Tibial nerve (tissue), 4 donors: ENCODE measurements at places on chromosomes 6 and 20. TPM values are rescaled to one million over a fixed set of nuclear protein-coding genes. Genes with fewer than 3 reads are reported as not detected.

GRCh38 chr20:50374541-50375078, 135.6 kb upstream of the PTPN1 start:
- no peak overlapping the region for H3K27ac ChIP-seq
- peaks cover 14% of the 10 kb centered on the region for H3K4me1 ChIP-seq
- H3K27me3 ChIP-seq: no peaks in the 10 kb centered on the region
- DNase-seq: no peak

GRCh38 chr6:99836471-99836870, 157.6 kb downstream of the MCHR2 start:
- no peaks in the 10 kb centered on the region for H3K4me1 ChIP-seq
- H3K27me3 ChIP-seq: no peaks in the 10 kb centered on the region
- no peaks in the 10 kb centered on the region for H3K36me3 ChIP-seq
- no peak overlapping the region for H3K27ac ChIP-seq
- H3K4me3 ChIP-seq: no peak overlapping the region

The PHACTR1 gene
- total RNA-seq: 2.7 TPM

The AVP gene
- total RNA-seq: not detected

- H3K4me3 ChIP-seq: no peak overlapping the region
- DNase-seq: no peak
- no peak overlapping the region for H3K27ac ChIP-seq
- H3K4me1 ChIP-seq: no peaks in the 10 kb centered on the region
These were observed 224.8 kb upstream of the MAP3K7 start for GRCh38 chr6:90811596-90812226.

GRCh38 chr6:63964366-63964765, 328.8 kb downstream of the PHF3 start:
- no peaks in the 10 kb centered on the region for H3K27me3 ChIP-seq
- no peaks in the 10 kb centered on the region for H3K4me1 ChIP-seq
- no peak overlapping the region for H3K27ac ChIP-seq
- DNase-seq: no peak
- H3K36me3 ChIP-seq: no peaks in the 10 kb centered on the region
- H3K4me3 ChIP-seq: no peak overlapping the region

The NFATC2 gene
- 6.0 TPM for total RNA-seq

DNA sequence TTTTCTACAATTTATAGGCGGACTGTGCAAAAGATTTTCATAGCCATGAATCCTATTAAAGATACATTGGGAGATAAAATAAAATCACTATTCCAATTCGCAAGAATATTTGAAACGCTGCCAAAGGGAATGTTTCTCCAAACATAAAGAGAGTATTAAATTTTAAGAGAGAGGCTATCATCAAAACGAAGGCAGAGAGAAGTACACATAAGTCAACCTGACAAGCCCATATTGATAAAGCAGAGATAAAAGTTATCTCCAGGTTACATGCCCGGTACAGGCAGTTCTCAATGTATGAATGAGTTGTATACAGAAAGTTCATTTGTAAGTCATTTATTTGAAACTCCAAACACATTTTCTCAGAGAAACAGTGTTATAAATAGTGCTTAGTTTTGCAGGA, 193.1 kb downstream of the ATXN1 start:
- peaks cover 5% of the 10 kb centered on the region for H3K36me3 ChIP-seq
- H3K4me1 ChIP-seq: no peaks in the 10 kb centered on the region
- H3K27ac ChIP-seq: no peak overlapping the region
- H3K27me3 ChIP-seq: no peaks in the 10 kb centered on the region

GRCh38 chr6:31070711-31071197, 41.6 kb downstream of the C6orf15 start:
- H3K36me3 ChIP-seq: no peaks in the 10 kb centered on the region
- H3K4me3 ChIP-seq: no peak overlapping the region
- no peaks in the 10 kb centered on the region for H3K27me3 ChIP-seq
- DNase-seq: no peak

DNA sequence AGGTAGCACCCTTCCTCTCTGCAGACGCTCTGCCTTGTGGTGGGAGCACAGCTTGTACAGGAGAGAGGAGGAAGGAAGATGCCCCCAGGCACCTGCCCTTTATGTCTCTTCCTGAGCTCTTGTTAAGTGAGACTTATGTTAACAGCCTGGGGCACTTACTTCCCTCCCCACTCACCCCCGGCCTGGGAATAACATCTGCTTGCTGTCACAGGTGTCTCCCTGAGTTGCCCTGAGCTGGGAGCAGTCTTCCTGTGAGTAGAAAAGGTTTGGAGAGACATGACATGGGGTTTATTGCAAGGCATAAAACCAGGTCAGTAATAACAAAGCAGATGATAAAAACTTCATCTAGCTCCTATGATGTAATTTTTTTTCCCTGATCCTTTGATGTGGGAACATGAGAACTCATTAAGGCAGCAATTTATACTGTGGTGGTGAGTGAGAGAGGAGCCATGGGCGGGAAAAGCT, 1.9 kb downstream of the SSTR4 start:
- no peaks in the 10 kb centered on the region for H3K4me1 ChIP-seq
- H3K36me3 ChIP-seq: no peaks in the 10 kb centered on the region
- DNase-seq: no peak
- no peak overlapping the region for H3K27ac ChIP-seq
- peaks cover 24% of the 10 kb centered on the region for H3K27me3 ChIP-seq

DNA sequence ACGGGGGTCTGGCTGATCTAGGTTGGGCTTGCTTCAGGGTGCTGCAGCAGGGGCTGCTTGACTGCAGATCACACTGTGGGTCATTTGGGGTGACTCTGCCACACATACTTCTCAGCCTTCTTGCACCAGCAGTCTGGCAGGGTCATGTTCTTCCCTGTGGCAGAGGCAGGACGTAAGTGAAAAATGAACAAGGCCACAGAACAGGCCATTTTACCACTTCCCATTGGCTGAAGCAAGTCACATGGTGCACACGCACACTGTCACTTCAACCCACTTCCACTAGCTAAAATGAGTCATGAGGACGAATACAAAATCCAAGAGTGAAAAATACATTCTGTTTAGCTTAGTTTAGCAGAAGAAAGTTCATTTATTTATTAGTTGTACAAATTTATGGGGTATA, 168.6 kb upstream of the GGTLC1 start:
- H3K27ac ChIP-seq: no peak overlapping the region
- no peaks in the 10 kb centered on the region for H3K4me1 ChIP-seq
- no peaks in the 10 kb centered on the region for H3K36me3 ChIP-seq
- no peaks in the 10 kb centered on the region for H3K27me3 ChIP-seq

- no peaks in the 10 kb centered on the region for H3K36me3 ChIP-seq
- no peaks in the 10 kb centered on the region for H3K4me1 ChIP-seq
- no peak for DNase-seq
- no peaks in the 10 kb centered on the region for H3K27me3 ChIP-seq
- H3K27ac ChIP-seq: no peak overlapping the region
- no peak overlapping the region for H3K4me3 ChIP-seq
These were observed 88.0 kb downstream of the PTPRK start for GRCh38 chr6:128432394-128432793.

The PI3 gene
- total RNA-seq: not detected

DNA sequence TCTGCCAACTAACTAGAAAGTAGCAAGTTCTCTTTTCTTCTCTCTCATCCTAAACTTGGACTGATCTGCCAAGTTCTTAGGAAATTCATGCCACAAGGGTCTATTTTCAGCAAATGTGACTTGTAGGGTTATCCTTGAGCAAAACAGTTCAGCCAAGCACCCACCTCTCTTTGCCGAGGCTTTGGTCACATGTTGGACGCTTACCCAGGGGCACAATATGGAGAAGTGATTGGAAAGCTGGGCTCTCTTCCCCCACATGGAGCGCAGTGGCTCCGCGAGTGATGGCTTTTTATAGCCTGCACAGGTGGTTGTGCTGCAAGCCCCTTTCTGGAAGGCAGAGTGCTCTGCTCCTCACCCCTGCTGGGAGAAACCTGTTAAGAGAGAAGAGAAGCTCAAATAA, 47.7 kb upstream of the FNDC1 start:
- H3K27me3 ChIP-seq: no peaks in the 10 kb centered on the region
- H3K27ac ChIP-seq: no peak overlapping the region
- peaks cover 10% of the 10 kb centered on the region for H3K4me1 ChIP-seq
- H3K4me3 ChIP-seq: no peak overlapping the region

DNA sequence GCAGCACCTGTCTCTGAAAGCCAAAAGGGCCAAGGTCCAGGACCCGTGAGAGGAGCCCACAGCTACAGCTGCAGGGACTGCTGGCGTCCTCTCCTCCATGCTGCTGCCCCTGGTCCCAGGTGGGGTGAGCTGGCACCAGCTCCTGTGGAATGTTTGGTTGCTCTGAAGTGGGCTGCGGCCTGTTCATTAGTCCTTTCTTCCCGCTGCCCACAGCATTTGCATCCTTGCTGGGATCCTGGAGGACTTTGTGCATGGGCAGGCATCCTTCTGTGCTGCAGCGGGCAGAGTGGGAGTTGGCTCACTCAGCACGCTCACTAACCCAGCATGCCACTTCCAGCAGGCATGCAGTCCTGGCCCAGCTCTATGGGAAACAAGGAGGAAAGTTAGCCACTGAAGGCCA, 76.4 kb downstream of the DHX35 start:
- peaks cover 3% of the 10 kb centered on the region for H3K36me3 ChIP-seq
- H3K4me1 ChIP-seq: no peaks in the 10 kb centered on the region
- DNase-seq: no peak
- H3K27me3 ChIP-seq: no peaks in the 10 kb centered on the region

- peaks cover 54% of the 10 kb centered on the region for H3K4me1 ChIP-seq
- peak overlapping the region; percentile 2 for H3K4me3 ChIP-seq
- no peak for DNase-seq
- peak overlapping the region; percentile 98 for H3K27ac ChIP-seq
- no peaks in the 10 kb centered on the region for H3K27me3 ChIP-seq
These were observed 87.8 kb downstream of the SESN1 start for GRCh38 chr6:109006818-109007217.

GRCh38 chr6:90229331-90230010, 67.2 kb downstream of the BACH2 start:
- H3K36me3 ChIP-seq: no peaks in the 10 kb centered on the region
- H3K4me1 ChIP-seq: no peaks in the 10 kb centered on the region
- no peak overlapping the region for H3K4me3 ChIP-seq
- H3K27me3 ChIP-seq: no peaks in the 10 kb centered on the region
- peak overlapping the region; percentile 84 for H3K27ac ChIP-seq

The GNRH2 gene
- not detected for total RNA-seq

DNA sequence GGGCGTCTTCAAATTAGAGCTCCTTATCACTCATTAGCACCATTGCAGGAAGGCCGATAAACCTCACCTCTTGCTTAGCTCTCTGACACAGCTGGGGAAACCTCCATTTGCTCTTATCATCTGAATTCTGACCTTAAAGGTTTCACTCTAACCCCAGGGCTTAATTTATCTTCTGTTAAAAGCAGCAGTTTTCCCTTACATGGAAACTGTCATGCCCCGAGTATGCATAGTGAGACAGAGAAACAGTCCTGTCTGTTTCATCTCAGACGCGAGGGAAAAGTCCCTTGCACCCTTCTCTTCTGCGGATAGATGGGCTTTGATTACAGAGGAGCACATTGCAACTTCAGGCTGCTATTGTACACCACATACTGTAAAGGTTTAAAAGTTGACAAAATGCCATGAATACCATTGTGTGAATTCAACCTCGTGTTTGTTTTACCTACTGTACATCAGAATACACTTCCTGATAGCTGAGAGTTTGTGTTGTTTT, 191.5 kb upstream of the BMP2 start:
- no peaks in the 10 kb centered on the region for H3K36me3 ChIP-seq
- H3K27ac ChIP-seq: no peak overlapping the region
- no peaks in the 10 kb centered on the region for H3K4me1 ChIP-seq

GRCh38 chr6:56593801-56594318, 48.8 kb downstream of the DST start:
- H3K4me3 ChIP-seq: no peak overlapping the region
- H3K27ac ChIP-seq: peak overlapping the region; percentile 8
- no peaks in the 10 kb centered on the region for H3K27me3 ChIP-seq
- no peaks in the 10 kb centered on the region for H3K36me3 ChIP-seq

DNA sequence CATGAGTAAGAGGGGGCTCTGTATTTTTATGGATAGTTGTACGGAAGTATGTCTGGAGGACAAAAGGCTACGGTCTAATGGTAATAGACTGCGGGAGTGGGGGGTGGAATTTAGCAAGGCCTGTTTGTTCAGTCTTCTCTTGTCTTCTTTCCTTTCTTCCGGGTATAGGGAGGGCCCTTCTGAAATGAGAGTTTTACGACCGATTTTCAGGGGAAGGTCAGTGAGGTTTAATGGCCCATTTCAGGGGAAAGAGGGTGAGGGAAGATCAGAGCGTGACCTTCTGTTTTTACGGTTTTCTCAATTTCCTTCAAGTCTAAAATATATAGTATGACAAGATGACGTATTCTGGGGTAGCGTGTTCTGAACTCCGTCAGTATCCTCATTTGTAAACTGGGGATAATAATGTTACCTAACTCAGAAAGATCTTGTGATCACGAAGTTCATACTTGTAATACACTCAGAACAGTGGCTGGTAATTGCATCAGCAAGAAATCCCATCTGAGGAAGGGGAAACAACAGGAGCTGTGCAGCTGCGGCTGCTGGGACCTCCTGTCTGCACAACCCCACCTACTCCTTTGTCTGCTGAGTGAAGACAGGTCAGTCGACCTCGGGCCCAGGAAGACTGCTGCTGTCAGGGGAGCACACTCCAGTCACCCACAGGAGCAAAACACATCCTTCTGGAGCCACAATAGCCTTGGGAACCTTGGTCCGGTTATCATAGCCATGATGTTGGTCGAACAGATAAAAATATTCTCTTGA, 90.4 kb downstream of the MAP3K7 start:
- H3K4me3 ChIP-seq: no peak overlapping the region
- no peaks in the 10 kb centered on the region for H3K36me3 ChIP-seq
- DNase-seq: no peak
- H3K4me1 ChIP-seq: no peaks in the 10 kb centered on the region

- H3K4me1 ChIP-seq: peaks cover 7% of the 10 kb centered on the region
- H3K4me3 ChIP-seq: no peak overlapping the region
- H3K27me3 ChIP-seq: no peaks in the 10 kb centered on the region
- peaks cover 11% of the 10 kb centered on the region for H3K36me3 ChIP-seq
These were observed 9.0 kb upstream of the LCA5 start for GRCh38 chr6:79546186-79546585.

GRCh38 chr6:142005021-142005420, 127.7 kb upstream of the GJE1 start:
- H3K4me1 ChIP-seq: no peaks in the 10 kb centered on the region
- no peak overlapping the region for H3K27ac ChIP-seq
- no peaks in the 10 kb centered on the region for H3K36me3 ChIP-seq
- H3K27me3 ChIP-seq: no peaks in the 10 kb centered on the region
- no peak for DNase-seq

The SLC22A3 gene
- 76.8 TPM for total RNA-seq

DNA sequence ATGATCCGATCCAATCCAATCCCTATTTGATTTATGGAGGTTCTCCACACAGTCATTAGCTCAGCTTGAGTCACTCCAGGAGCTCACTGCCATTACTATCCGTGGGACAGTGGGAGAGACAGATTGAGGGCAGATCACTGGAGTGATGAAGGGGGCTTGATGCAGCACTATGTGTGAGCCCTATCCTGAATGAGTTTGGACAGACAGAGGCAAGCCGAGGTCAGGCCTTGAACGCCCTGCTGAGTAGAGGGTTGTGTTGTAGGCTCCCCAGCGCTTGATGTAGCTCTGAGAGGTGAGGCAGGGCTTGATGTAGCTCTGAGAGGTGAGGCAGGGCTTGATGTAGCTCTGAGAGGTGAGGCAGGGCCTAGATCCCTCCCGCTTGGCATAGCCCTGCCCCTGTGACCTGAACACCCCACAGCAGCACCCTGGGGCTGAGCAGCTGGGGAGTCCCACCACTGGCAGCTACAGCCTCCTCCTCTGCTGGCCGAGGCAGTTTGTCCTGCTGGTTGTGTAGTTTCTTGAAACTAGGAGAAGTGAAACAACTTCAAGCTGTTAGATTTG, 58.7 kb downstream of the ZFAND3 start:
- H3K27ac ChIP-seq: no peak overlapping the region
- H3K4me3 ChIP-seq: no peak overlapping the region
- H3K4me1 ChIP-seq: no peaks in the 10 kb centered on the region
- no peaks in the 10 kb centered on the region for H3K27me3 ChIP-seq
- no peak for DNase-seq
